ENCODE measurements at places on chromosomes 1 and 21.

DNA sequence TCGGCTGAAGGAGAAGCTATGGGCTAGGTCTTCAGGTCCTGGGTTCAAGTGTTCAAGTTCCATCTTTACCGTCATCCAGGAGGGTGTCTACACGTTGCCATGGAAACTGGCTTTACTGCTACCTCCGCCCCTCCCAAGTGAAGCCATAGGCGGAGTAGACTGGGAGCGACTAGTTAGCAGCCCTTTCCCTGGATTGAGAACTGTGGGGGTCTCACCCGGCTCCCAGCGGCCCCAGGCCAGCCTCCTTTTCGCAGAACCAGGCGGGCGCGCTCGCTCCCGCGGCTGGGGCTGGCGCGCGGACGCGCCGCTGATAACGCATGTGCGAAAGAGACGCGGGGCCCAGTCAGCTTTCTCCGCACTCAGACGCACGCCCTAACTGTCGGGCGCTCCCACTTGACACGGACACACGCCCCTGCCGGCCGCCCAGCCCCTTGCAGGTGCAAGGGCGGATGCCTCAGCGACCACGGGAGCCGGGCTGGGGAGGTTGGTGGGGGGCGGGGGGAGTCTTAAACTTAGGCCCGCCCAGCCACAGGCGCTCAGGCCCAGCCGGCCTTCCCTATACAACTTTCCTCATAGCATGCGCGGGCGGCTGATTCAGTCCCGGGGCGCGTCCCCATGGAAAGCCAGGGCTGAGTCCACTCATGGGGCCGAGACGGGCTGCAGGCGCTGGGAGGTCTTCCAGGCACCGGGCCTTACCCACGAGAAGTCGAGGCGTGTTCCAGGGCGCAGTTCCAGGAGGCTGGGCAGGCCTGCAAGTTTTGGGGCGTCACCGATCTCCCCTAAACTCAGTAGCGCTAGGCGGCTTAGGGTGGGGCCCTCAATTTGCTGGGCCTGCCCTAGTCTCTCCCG lies 7.4 kb downstream of the EFNA4 start:
- DNase-seq: peak; percentile 83

GRCh38 chr1:113452921-113453770 lies 62.8 kb downstream of the MAGI3 start:
- DNase-seq: peak; percentile 23

DNA sequence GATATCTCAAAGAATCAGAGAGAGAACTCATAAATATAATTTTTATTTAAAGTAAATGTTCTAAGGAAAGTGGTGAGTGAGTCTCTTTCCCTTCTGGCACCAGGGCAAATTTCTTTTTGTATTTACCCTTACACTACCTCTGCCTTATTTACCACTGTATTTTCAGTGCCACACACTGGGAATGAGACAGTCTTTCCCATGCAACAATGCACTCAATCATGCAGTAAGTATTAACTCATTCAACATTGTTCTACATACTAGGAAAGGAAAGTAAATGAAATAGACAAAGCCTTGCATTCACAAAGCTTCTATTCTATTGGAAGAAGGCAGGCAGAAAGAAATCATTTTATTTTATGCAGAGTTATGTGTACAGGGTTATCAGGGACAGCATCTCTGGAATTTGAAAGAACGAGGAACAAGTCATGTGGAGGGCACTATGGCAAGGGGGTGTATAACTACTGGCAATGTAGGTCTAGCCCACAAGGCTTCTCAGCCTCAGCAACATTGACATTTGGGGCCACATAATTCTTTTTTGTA lies 129.8 kb upstream of the PRDX6 start:
- no peak for DNase-seq

- DNase-seq: no peak
These were observed 7.0 kb upstream of the IL23R start for GRCh38 chr1:67159233-67159632.

- DNase-seq: no peak
These were observed 237.7 kb upstream of the CACYBP start for GRCh38 chr1:174761901-174762585.

DNA sequence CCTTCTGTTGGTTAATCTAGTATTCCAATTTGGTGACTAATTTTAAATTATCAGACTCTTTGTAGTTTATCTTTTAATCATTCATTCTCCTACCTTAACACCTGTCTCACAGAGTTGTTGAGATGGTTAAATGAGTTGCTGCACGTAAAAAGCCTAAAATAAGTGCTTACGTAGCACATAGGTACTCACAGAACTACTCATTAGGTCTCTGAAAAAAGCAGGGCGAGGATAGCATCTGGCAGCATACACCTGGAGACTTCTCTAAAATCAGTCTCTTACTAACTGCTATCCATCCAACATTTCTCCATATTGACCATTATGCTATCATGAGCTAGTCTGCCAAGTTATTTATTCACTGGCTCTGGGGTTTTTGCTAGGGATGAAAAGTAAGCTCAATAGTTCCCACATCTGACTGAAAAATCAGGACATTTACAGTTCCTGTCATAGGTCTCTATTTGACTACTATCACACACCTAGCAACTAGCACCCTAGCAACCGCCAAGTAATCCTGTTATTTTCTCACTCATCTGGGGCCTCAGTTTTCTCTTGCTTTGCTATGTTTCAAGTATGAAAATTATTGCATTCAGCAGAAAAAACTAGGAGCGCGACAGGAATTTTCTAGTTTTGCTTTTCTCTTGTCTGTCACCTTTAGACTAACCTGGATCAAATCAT lies 11.2 kb downstream of the CSDE1 start:
- no peak for DNase-seq

DNA sequence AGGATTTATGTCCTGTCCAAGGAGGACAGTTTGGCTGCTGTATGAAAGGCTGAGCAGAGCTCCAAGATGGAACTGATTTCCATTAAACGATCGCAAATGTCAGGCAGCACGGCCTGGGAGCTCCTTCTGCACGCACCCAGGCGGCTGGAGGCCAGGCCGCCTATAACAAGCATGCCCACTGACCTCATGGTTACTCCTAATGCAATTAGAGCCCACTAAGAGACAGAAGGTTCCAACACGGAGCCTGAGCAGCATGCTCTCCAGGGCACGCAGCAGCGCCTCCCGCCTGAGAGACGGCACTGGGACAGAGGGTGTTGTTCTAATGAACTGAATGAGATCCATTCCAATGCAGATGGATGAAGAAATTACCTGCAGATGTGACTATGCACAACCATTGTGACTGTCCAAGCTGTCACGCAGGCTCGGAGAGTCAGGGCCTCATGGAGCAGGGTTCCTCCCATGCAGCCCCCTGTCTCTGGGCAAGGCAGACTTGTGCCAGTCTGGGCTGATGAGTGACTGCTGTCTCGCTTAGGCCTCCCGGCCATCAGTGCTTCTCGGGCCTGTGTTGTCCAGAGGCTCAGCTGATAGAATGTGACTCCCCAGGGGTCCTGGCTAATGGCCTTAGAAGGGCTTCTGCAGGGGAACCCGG lies 25.2 kb upstream of the CDCA8 start:
- no peak for DNase-seq

DNA sequence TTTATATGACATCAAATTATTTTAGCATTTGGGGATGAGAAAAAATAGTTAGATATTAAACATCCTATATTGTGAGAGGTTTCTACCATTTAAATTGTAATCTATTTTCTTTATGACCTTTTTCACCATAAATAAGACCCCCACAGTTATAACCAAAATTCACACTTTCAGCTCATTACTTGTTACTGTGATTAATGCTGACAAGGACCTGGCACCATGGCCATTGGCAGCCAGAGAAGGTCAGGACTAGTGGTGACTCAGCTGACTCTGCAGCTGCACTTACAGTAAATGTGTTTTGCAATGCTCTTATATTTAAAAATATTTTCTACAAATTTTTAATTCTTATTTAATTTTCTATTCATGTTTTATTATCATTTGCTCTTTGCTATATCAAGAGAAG lies 133.3 kb upstream of the C1orf105 start:
- no peak for DNase-seq

GRCh38 chr1:24080131-24080530 lies 31.8 kb downstream of the MYOM3 start:
- no peak for DNase-seq

DNA sequence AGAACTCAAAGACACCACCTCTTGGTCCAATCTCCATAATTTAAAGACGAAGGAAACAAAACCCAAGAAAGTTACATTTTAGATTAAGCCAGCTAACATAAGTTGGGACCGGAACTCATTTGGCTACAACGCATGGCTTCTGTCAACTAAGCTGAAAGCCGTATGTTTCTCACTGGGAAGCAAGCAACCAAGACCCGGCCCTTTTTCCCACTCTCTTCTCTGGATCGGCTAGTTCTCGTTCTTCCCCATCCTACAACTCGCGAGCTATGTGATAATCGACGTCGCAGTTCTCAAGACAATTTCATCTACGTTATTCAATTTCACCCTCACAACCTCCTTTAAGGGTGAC lies 601 bp downstream of the CCT8 start:
- DNase-seq: no peak

DNA sequence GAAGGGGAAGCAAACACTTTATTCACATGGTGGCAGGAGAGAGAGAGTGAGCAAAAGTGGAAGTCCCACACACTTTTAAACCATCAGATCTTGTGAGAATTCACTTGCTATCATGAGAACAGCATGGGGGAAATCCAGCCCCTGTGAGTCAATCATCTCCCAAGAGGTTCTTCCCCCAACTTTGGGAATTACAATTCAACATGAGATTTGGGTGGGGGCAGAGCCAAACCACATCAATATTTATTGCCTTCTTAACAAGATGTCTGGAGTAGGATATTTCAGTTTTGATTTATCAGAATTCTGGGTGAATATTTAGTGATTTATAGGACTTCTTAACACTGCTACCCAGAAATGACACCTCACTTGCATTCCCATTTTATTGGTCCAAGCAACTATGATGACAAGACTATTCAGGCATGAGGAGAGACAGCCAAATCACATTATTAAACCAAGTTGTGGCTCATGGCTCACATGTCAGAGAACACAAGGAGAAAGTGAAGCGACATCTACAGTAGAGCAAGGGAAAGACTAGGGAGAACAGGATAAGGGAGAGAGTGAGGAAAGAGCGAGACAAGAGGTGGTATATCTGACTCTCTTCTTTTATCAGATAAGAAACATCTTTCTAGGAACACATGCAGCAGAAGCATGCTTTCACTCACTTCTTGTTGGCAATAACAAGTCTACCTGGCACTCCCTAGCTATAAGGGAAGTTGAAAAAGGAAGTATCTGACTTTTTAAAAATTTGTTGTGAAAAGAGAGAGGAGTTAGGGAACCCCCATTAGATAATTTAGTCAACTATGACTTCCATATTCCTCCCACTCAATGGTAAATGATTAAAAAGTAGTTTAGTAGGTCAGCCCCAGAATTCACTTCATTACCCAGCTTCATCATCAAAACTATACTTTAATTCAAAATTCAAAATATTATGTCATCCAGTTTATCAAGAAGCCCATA lies 36.6 kb upstream of the PTPRC start:
- no peak for DNase-seq

DNA sequence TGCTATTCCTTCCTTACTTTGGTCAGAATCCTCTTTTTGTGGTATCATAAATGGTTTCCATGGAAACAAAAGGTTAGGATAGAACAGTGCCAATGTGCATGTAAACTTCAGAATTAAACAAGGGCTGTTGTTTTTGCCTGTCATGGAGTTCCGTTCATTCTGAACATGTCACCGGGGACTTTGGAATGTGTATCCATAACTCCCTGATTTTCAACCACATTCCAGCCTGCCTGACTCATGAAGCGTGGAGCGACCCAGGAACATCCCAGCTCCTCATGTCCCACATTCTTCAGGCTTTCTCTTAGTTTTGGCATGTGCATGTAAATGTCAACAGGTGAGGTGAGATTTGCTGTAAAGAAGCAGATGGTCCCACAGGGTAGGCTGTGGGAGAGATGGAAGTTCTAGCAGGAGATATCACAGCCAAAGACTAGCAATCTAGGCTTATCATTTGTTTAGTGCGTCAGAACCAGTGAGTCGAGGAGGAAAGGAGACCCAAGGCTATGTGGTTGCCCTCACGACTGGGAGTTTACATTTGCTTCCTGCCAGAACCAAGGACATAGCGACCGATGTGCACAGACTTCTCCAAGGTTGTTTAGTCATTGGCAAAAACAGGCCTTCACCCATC lies 23.0 kb upstream of the DNAJC11 start:
- DNase-seq: no peak

DNA sequence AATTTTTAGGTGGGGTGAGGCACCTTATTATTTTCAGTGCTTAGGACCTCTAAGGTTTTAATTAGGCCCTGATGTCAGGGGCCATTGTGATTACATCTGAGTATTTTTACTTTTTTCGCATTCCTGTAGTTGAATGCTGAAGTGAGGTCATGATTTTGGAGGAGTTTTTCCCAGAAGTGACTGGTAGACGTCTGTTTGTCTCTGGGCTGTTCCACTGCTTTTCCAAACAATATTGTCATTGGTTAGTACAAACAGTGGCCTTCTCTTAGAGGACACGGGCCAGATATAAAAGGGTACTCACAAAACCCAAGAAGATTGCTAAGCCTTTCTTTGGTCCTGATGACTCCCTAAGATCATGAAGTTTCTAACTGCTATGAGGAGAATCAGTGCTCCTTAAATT lies 7.6 kb upstream of the RASAL2 start:
- no peak for DNase-seq

All from CD4-positive, alpha-beta T cell treated with Interleukin-21 for 1 hour (primary cell).